Activated CD4-positive, alpha-beta T cell treated with anti-CD3 and anti-CD28 coated beads for 48 hours (primary cell): ENCODE measurements at places on chromosomes 2 and 18.

DNA sequence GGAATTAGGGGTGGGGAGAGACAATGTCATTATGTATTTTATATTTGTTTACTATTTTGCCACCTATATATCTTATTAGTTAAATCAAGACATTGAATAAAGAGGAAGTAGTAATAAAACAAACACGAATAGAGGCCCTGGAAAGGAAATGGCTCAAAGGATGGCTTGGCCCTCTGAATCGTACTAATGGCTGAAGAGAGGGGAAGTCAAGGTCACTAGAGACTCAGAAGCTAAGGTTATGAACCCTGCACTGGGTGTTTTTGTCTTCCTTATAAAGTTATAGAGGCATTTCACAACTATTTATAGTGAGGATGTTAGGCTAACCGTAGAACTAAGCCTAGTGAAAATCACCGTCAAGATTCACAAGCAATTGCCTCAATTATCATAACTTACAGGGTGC lies 685.9 kb downstream of the ARHGAP15 start:
- no peak for DNase-seq

GRCh38 chr2:216059233-216059834 lies 22.3 kb downstream of the PECR start:
- no peak for DNase-seq

- no peak for DNase-seq
These were observed 34.4 kb downstream of the ATP8B1 start for GRCh38 chr18:57768537-57769326.

- DNase-seq: no peak
These were observed 62.5 kb downstream of the DHRS9 start for GRCh38 chr2:169131587-169132512.

GRCh38 chr2:45588158-45588829 lies 22.8 kb downstream of the SRBD1 start:
- no peak for DNase-seq

DNA sequence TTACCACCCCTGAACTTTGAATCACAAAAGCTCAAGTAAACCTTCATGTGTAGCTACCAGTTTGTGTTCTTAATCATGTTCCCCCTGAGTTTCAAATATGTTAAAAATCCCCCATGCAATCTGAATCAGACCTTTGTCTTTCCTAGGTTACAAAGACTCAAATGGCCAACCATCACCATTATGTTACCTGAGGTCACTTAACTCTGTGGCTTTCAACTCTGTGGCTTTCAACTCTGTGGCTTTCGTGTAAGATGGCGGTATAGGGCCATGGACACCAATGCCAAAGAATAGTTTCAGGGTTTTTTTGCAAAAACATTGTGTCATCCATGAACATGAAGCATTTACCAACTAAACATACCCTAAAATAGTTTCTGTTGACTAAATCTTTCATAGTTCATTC lies 6.7 kb downstream of the ERMN start:
- no peak for DNase-seq

DNA sequence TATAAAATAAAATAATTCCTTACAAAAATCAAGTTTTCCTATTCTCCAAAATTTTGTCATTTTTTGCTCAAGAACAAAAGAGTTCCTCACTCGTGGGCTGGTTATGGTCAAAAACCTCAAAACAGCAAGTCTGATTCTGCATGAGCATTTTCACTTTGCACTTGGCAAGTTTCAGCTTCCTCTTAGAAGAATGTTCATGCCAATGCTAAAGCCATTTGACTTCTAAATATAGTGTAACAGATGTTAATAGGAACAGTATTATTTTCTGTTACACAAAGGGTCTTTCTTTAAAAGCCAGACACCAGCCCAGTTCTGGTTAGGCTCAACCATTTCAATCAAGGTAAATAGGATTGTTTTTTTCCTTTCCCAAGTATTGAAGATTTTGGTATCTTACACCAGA lies 261.3 kb upstream of the CCDC68 start:
- DNase-seq: no peak
